ENCODE measurements at places on chromosomes 3 and 15.

DNA sequence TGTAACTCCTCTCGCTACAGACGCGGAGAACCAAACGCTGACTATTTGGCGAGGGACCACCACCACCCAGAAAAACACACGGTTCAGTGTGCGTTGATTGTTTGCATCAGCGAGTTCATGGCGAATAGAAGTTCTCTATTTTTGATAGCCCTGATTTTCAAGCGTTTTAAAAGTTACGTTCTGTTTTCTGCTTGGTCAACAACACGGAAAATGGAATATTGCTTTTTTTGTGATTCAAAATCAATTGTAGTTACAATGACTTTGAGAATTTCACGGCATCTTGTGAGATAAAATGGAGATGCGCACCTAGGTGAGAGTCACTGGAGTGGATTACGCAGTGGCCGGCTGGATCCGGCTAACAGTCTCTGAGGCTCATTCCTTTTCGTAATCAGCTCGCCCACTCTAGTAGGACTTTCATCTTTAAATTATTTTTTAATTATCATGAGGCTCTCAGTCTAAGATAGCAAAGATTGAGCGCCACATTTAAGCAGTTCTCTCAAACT lies 54.8 kb downstream of the CCDC54 start:
- DNase-seq: no peak

- no peak for DNase-seq
These were observed 873 bp downstream of the C3orf70 start for GRCh38 chr3:185151964-185152409.

- no peak for DNase-seq
These were observed 302.2 kb downstream of the CGGBP1 start for GRCh38 chr3:87756616-87757015.

DNA sequence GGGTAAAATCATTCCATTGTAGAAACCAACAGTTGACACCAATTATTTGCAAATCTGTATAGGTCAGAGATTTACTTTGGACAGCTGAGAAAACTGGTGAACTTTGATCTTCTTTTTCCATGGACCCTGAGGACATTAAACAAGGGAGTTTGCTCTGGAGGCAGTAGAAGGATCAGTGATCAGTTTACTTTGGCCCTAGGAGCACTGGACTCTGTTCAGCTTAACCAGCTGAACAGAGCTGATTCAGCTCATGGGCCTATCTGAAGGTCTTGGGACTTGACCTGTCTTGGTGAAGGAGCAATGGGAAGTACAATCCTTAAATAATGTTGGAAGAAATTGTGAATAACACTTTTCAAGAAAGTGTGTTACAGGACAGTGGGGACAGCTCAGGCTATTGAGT lies 15.2 kb upstream of the TF start:
- DNase-seq: no peak

Data from ecto neural progenitor cell (in vitro differentiated cells).